ENCODE measurements at places on chromosomes 16 and 17.

- no peak for DNase-seq
Measured at GRCh38 chr16:79150151-79150550, 450.4 kb downstream of the MAF start.

DNA sequence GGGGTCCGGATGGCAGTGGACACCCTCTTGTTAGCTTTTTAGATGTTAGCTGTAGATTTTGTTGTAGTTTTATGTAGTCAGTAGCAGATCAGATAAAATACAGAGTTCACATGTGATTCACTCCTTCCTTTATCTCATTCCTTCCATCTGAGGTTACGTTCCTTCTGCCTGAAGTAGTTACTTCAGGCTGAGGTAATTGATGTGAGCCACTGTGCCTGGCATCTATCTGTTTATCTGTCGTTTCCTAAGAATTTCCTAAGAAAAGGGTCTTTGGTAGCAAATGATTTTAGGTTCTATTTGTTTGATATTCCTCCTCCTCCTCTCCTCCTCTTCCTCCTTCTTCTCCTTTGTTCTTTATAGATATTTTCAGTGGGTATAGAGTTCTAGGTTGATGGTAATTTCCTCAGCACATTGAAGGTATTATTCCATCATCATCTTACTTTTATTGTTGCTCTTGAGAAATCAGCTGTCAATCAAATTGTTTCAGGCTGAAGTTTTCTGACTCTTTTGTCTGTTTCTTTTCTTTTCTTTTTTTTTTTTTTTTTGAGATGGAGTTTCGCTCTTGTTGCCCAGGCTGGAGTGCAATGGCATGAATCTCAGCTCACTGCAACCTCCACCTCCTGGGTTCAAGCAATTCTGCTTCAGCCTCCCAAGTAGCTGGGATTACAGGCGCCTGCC lies 29.6 kb upstream of the FBXO47 start:
- DNase-seq, result no peak

DNA sequence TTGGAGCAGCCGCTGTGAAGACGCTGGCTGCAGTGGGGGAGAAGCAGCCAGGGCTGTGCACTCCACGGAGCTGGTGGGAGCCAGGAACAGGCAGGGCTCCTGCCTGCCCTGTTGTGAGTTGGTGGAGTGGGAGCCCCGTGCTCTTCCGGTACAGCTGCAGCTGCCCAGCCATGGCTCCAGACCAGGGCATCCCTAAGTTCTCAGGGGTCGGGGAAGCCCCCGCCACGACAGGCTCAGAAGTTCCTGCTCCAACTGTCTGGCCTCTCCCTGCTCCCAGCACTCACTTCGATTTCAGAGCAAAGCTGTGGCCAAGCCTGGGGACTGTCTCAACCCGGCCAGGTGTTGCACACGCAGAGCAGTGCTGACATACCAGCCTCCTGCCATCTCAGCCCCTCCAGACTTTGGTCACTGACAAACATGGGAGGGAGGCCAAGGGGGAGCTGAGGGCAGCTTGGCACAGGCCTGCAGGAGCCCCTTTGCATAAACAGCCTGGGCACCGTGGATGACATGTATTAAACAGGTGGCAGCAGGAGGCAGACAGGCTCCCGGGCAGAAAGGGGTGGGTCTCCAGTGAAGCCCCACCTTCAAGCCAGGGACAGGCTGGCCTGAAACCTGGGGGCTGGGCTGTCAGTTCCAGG lies 13.9 kb upstream of the KDM8 start:
- no peak for DNase-seq

GRCh38 chr17:48129981-48130380 lies 22.4 kb downstream of the SNX11 start:
- DNase-seq, result no peak

GRCh38 chr16:66486773-66487579 lies 59.9 kb downstream of the BEAN1 start:
- no peak for DNase-seq

DNA sequence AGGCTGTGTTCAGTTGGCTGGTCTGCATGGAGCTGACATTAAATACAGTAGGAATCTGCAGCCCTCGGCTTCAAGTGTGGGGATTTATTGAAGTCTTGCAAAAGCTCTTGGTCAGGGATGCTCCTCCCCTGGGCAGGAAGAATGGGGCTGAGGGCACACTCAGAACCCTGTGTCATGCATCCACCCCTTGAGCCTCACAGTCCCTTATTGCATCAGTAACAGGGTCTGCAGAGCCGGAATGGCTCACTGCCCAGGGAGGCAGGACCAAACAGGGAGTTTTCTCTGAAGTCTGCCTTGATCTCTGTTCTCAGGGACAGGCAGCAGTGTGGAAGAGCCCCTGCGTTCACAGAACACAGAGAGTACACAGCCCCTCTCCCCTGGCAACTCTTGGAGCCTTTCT lies 216.8 kb downstream of the ENGASE start:
- no peak for DNase-seq

- no peak for DNase-seq
Measured at GRCh38 chr17:39222866-39223834, 2.6 kb downstream of the STAC2 start.

DNA sequence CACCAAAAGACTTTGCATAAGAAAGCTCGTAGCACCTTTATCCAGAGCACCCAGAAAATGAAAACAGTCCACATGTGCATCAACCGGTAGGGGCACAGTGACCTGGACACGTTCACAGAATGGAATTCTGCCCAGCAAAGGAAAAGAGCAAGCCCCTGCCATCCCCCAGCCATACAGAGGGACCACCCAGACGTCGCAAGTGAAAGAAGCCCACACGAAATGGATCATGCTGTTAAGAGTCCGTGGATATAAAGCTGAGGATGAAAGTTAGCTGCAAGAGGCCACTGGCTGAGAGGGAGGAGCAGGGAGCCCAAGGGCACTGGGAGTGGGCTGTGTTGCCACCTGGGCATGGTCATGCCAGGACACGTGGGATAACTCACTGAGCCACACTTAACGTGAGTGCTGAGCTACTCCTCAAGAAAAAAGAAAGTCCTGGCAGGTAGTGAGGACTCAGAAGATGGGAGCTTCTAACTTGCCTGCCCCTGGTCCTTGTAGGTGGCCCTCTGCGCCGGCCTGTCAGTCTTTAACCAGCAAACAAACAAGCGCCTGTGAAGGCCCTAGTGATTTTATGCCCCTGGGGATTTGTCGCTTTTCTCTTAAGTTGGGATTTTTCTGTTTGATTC lies 190.7 kb downstream of the C16orf95 start:
- DNase-seq, result no peak

GRCh38 chr16:10526962-10527361 lies 53.4 kb downstream of the EMP2 start:
- DNase-seq, result no peak

- no peak for DNase-seq
Measured at GRCh38 chr16:52953215-52953614, 99.5 kb downstream of the CHD9NB start.

DNA sequence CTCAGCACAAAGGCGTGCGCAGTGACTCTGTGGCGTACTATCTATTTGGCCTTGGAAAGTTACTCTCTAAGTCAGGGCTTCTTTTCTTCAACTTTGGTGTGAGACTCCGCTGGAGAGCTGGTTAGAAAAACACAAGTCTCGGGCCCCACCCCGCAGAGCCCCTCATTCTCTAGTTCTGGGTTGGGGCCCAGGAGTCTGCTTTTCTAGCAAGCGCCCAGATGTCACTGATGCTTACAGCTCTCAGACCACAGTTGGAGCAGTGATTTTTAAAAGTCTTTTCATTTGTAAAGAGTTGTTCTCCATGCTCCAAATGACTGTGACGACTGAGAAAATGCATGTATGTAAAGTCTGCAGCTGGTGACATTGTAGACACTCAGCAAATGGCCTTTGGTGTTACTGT lies 582.3 kb downstream of the WWOX start:
- DNase-seq, result no peak

- no peak for DNase-seq
Measured at GRCh38 chr16:59205403-59205802, 471.3 kb upstream of the GOT2 start.

- no peak for DNase-seq
Measured at GRCh38 chr17:12064395-12064794, 43.7 kb downstream of the MAP2K4 start.

GRCh38 chr17:62987136-62987535 lies 21.1 kb downstream of the TANC2 start:
- no peak for DNase-seq

DNA sequence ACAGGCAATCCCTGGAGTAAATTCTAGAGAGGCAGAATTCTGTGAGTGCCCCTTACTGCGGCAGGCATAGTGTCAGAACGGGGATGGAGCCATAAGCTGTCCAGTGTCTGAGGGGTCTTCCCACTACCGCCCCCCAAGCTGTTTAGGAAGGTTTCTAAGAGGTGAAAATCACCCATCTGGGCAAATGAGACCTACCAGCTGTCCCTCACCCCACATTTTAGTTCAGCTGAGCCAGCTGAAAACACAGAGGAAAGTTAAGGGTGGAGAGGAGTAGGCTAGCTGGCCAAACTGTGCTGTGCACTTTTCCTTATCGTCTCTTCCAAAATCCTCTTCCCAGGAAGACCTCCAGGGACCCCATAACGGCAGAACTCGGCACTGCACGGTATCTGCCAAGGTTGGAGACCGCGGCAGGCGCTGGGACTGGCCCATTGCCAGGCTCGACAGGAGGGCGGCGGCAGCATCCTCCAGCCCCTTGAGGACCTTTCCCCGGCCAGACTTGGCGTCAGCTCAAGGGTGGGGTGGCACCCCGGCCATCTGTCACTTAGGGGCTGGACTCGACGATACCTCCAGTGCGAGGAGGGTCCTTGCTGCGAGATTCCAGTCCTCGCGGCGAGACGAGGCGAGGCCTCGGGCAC lies 955 bp downstream of the ACLY start:
- DNase-seq, result peak; percentile 1

DNA sequence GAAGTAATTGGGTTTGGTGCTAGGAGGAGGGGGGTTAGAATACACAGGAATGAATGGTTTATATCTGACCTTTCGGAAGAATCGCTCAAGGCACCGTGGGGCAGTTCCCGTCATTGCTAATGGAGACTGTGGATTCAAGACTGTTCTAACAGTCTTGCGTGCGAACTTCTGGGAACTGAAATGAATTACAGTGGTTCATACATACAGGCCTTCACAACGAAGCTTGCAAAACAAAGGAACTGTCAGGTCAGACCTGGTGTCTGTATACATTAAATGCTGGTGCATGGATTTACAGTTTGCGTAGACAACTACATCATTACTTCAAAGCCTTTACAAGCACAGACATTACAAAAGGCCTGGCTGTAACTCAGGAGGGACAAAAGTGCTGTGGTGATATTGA lies 983.9 kb downstream of the CDH11 start:
- DNase-seq, result no peak

DNA sequence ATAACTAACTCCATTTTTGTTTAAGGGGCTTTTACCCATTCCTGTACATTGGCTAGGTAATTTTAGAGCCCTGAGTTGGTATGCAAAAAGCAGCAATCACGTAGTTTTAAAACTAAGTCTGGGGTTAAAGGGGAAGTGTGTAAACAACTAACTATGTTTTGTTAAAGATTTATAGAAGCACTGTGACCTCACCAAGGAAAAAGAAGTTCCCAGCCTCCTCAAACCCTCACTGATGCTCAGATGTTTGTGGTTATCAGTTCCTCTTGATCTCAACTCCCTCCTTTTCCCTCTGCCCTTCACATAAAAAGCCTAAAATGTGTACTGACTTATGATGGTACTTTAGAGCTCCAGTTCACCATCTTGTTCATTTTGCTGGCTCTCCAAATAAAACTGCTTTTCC lies 119.9 kb upstream of the IRX6 start:
- DNase-seq, result no peak

- peak; percentile 26 for DNase-seq
Measured at GRCh38 chr17:28896884-28897768, at the start of gene FLOT2. Gene FLOT2, minus strand, starts transcription at chr17:28897733. Its CDS starts 159 bp downstream, at chr17:28897574.

DNA sequence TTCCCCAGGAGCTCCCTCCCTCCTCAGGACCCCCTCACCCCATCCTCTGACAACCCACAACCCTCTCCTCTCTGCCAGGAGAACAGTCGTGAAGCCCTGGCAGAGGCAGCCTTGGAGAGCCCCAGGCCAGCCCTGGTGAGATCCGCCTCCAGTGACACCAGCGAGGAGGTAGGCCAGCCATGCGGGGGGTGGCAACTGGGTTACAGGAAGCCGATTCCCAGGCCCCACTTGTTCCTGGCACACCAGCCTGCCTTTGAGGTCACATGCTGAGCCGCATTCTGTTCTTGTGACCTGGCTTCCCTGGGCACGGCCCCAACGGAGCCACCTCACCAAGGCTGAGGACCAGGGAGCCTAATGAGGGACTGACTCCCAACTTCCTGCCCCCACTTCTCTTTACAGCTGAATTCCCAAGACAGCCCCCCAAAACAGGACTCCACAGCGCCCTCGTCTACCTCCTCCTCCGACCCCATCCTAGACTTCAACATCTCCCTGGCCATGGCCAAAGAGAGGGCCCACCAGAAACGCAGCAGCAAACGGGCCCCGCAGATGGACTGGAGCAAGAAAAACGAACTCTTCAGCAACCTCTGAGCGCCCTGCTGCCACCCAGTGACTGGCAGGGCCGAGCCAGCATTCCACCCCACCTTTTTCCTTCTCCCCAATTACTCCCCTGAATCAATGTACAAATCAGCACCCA lies 7.9 kb downstream of the NAT9 start:
- no peak for DNase-seq
